Fibroblast of lung (primary cell): ENCODE measurements at places on chromosomes 4 and X.
A peak's percentile ranks its signal among the peaks of the same experiment; 100 is the strongest.

- DNase-seq = no peak
Observed at GRCh38 chr4:101184668-101185067, 162.7 kb downstream of the PPP3CA start.

- DNase-seq = no peak
Observed at GRCh38 chr4:26386386-26386785, 65.6 kb downstream of the RBPJ start.

DNA sequence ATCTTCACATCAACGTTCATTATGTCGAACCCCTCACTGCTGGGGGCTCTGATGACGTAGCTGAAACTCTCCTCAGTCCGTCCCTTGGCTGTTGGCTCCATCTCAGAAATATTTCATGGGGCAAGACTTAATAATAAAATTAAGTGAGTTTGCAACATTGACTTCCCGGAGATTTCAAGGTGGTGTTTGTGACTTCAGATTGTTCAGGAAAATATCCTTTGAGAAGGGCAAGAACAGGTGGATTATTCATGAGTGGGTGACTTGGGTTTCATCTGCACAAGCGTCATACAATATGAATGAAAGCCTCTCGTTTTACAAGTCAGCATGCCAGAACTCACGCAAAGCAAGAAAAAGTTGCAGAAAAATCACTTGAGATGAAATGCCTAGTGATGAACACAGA is at the start of gene C4orf50:
Gene C4orf50, minus strand, starts transcription at position 101 of the 400 bp plus-strand sequence.
- DNase-seq = no peak

DNA sequence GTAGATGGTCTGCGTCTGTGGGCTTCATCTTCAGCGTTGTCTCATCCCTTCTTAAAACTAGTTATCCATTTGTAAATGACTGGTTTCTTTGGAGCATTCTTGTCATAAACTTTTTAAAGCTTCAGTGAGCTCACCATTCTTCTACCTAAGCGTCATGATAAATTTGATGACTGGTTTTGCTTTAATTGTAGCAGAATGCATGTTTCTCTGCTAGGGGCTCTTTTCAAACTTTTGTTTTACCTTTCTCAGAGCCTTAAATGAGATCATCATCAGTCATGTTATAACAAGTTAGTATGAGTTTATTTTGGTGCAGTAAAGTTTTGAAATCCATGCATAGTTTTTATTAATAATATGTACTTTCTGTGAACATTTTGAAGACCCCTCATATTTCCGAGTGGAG is 6.3 kb upstream of the ADGRL3 start:
- DNase-seq = no peak

- peak; percentile 16 for DNase-seq
Observed at GRCh38 chr4:127446427-127446885, 186.3 kb upstream of the INTU start.

DNA sequence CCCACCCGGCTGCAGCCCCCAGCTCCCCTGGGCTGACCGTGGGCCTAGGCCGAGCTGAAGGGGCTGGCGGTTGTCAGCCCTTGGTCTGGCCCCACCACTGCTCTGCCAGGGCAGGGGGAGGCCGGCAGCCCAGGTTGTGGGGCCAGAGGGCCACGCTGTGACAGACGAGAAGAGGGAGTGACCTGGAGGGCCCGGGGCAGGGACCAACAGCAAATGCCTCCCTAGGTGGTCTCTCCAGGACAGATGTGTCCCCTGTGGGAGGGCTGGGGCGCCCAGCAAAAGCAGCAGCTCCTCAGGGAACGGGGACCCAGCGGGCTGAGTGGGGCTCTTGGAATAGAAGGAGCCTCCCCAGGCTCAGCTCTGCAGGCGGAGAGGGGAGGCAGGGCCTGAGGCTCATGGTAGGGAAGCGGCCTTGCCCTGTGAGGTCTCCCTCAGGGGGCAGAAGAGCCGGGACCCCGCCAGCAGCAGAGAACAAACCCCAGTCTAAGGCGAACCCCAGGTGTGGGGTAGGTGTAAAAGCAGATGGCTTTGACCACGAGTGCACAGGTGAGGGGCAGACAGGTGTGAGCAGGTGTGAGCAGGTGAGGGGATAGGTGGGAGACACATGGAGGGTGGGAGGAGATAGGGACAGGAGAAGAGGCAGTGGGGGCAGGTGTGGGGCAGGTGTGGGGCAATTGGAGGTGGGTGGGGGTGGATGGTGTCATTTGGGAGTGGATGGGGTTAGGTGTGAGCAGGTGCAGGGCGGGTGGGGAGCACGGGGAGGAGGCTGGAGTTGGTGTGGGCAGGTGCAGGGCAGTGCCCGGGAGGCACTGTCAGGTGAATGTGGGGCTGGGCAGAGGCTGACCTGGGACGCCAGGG is 34.1 kb upstream of the SPON2 start:
- DNase-seq = no peak

DNA sequence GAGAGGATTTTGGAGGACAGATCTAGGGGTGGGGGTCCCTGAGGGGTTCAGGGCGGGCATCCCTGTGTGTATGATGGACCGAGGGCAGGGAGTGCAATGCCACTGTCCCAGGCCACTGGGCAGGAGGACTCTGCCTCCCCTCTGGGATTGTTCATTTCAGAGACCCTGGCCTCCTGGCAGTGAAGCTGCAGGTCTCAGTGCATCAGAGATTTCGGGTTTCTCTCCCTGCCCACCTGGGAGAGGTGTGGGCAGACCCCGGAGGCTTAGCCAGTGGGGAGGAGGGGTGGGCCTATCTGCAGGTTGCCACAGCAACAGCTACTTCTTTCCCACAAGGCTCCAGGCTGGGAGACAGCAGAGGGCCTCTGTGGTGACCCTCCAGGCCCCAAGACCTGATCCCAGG is 80.1 kb upstream of the LRPAP1 start:
- no peak for DNase-seq

- no peak for DNase-seq
Observed at GRCh38 chrX:104084534-104085277, 8.7 kb upstream of the TMSB15C start.

- no peak for DNase-seq
Observed at GRCh38 chr4:23904639-23905071, 14.8 kb upstream of the PPARGC1A start.
